ENCODE measurements at places on chromosomes 6 and 20.

DNA sequence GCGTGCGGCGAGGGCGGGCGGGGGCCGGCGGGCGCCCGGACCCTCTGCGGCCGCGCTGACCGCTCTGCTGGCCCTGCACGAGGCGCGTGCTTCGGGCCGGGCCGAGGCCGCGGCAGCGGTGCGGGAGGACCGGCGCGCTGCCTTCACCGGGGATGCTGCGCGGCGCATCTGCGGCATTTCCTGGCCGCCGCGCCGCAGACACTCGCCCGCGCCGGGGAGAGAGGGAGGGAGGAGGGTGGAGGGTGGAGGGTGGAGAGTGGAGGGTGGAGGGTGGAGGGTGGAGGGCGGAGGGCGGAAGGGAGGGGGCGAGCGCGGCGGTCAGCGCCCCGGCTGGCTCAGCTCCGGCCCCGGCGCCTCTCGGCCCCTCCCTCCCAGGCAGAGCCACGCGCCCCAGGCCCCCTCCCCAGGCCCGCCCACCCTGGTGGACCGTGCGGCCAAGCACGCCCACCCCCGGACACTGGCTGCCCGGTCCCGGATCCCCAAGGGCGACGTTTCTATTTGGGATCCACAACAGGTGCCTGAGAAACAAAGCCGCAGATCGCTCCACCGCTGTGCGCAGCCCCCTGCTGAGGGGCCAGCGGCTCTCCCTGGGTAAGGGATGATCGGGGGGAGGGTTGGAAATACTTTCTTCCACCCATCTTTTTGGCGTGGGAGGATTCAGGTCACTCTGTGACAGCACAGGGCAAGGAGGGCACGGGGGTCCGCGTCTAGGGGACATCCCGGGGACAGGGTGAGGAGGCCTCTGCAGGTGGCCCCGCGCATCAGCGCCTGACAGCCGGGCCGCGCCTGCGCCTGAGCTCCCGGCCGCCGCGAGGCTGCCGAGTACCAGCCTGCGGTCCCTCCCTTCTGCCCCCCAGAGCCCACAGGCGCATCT lies 111.2 kb upstream of the BEND6 start:
- peak; percentile 82 for DNase-seq

GRCh38 chr6:159654483-159655098 lies 38.5 kb downstream of the SOD2 start:
- no peak for DNase-seq

DNA sequence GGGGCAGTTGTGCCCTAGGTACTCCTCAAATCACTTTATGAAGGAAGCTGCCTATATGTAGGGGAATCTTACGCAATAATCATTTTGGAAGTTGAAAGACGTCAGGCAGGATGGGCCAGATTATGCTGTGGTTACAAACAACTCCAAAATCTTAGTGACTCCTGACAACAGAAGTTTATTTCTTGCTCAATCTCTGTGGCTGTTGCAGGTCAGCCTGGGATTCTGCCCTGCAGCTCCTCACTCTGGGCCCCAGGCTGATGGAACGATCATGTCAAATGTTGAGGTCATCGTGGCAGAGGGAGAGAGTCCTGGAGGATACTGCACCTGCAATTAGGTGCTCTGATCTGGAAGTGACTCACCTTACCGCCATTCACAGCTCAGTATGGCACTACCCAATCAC lies 88.4 kb downstream of the ZDHHC14 start:
- no peak for DNase-seq

DNA sequence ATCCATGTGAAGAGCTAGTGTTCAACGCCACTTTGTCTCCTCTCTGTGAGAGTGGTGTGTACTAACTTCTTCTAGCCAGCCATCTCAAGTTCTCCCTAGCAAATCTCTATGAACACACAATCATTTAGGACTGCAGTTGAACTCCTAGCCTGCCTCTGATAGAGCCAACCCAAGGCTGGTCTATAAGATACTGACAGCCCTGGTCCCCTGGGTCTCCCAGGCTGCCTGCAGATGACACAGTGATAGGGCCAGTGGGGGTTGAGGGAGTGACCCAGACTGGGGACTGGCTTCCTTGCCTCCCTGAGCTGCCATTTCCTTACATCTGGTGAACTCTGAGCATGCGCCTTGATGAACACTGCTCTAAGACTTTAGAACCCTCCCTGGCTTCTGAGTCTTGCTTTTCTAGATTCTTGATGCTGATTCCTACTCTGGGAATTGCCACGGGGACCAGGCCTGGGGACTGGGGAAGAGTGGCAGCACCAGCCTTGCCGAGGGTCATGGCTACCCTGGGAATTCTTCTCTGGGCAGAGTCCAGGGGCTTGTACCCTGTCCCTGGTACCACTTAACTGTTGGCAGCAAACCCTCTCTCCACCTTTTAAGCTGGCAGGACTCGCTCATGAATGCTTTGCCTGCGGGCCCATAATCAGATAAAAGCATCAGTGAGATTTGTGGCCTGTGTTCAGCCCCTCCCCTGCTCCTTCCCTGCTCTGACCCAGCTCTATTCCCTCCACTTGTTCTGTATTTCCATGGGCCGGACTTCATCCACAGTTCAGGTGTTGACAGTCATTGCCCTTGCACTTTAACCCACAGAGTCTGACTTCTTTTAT lies 130.8 kb upstream of the CHD6 start:
- DNase-seq: no peak

- DNase-seq: no peak
Measured at GRCh38 chr6:70103798-70104197, 199.1 kb downstream of the COL9A1 start.

DNA sequence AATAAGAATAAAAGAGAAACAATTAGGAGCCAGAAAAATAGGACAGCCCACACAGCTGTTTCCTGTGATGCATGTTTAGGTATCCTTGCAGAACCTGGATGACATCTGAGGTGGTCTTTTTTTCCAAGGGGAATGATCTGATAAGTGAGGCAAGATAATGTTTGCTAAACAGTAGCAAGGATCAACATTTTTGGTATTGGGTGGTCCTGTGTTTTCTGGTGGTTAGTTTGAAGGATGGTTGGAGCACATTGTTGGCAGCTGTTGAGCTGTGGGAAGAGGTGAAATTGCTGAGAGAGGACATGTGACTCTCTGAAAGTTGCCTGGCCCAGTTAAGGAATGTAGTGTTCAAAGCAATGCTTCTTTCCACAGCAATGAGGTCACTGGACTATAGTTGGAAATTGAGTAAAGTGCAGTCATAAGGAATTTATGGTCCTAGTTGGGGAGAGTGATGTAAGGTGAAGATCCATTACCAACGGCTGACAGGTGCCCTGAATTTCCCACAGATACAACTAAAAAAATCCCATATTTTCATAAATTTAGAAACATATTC lies 270.2 kb upstream of the IMPG1 start:
- DNase-seq: no peak

GRCh38 chr6:112912416-112913101 lies 565.4 kb downstream of the RFPL4B start:
- DNase-seq: no peak

- no peak for DNase-seq
Measured at GRCh38 chr6:150857062-150857944, 8.2 kb upstream of the MTHFD1L start.

DNA sequence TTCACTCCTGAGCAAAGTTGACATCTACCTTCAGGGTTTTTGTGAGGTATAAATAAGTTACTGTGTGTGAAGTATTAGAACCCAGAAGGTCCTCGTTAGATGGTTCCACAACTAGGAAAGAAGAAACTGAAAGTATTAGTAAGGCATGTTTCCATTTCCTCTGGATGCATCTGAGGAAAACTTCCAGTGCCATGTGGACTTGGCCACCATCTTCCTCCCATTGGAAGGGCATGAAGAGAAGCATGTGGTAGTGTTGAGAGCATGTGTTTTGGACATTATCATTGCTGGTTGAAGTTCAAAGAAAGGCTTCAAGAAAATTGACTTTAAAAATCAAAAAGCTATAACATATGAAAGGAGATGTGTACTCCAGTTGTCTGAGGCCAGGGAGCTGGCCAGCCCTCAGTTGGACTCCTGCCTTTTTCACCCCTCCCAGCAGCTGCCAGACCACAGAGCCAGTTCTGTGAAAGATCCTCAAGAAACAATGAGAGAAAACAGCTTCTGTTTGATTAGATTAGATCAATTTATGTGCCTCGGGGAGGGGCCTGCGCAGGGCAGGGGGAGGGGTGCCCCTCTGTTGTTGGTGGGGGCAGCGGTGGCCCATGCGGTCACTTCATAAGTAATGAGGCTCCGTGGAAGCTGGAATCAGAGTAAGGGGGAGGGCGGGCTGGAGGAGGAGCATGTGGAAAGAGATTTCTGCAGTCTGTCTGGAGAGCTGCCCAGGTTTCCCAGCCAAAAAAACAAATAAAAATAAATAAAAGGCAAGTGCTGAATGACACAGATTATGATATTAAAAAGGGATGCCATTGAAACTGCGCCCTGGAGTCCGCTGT lies 154.0 kb downstream of the JARID2 start:
- DNase-seq: peak; percentile 50

- DNase-seq: no peak
Measured at GRCh38 chr6:128586095-128586494, 65.7 kb upstream of the PTPRK start.

All from nucleus accumbens (tissue), 56 donors.